DND-41 (cell line): ENCODE measurements at places on chromosomes 11 and 22.

DNA sequence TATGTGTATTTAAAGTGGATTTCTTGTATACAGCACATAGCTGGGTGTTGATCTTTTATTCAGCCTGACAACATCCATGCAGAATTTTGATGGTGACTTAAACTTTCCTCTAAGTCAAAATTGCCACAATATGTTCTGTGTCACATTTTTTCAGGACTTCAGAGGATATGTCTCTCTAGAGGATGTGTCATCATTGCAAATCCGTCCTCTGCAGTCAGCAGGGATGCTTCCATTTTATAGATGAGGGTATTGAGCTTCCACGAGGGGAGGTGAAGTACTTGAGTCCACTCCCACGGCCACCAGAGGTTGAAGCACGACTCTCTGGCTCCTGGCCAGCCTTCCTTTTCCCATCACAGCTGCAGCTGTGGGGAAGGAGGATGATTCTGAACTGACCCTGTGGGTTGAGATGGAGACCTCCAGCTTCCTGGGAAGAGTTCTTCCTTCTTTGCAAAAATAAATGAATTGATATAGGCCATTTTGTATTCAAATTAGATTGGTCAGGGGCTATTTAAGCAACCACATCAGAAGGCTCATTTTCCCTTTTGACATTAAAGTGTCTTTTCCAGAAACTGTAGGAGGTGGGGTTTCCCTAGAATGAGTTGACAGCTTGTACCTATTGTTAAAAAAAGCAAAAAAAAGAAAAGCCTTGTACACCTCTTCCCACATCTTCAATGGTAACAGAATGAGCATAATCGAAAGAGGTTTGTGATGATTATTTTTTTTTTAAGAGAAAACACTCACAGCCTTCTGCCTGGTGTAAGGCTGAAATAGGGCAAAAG is 55.2 kb upstream of the MYEOV start:
- no peak for DNase-seq

DNA sequence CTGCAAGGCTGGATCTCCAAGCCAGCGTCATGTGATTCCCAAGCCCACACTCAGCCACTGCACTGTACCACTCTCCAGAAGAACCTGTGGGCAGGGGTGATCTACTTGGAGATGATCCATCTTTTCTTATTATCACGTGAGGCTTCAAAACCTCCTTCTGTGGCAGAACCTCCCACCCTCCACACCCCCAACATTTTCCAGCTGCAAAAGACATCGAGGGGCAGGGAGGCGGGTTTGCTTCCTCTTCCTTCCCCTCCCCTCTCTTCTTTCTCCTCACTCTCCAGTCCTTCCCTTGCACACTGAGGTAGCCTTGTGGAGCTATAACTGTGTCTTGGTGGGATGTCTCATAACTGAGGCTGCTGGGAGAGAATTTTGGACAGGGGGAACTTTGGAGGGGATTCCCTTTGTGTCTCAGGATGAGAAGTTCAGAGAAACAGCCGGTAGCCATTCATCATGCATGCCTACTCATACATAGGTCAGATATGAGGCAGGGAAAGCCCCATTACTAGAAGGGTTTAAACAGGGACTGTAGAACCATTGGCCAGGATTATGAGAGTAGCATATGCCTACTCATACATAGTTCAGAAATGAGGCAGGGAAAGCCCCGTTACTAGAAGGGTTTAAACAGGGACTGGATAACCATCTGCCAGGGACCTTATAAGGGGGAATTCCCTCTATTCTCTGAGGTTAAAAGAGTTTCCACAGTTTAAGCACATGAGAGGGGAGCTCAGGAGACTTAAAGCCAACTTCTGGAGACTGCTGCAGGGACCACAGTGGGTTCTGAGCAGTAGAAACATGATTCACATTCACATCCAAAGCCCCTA is 420.7 kb upstream of the CADM1 start:
- no peak for DNase-seq

GRCh38 chr11:71169313-71169712 is 83.1 kb downstream of the SHANK2 start:
- no peak for DNase-seq

GRCh38 chr11:92297567-92298553 is 73.2 kb downstream of the FAT3 start:
- no peak for DNase-seq

DNA sequence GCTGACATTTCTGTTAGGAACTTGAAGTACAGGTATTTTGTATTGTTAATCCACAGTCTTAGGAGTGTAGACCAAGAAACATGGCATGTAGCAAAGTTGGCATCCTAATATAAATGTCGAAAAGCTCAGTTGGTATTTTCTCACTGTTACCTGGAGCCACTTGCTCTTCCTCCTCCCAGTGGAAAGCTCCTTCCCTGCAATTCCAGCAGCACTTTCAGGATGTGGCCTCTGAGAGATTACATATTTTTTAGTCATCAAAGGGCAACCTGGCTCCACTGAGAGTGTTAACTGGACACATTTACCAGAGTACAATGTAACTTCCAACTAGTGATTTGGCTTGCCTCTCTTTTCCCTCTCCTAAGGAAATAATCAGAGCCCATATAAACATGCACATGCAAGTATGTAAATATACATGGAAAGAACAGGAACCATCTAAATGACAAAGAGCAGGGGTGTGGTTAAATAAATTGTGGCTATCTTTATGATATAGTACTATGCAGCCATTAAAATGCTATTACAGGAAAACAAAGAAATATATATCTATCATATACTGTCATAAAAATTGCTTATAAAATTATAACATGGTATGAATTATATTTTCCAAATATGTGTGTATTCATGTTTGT is 14.3 kb upstream of the EED start:
- DNase-seq, result no peak

DNA sequence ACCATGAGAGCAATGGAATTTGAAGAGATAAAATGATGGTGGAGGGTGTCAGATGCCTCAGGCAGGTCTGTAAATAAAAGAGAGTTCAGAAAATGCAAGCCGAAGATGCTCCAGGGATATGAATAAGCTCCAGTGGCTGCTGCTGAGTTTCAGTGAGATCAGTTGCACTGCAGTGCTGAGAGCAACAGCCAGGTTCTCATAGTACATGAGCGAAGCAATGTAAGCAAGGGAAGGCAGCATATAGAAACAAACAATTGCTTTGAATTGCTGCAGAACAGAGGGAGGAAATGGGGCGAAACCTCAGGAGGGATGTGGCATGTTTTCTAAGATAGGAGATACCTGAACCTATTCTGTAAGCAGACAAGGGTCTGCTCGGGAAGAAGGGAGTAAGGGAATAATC is 369.5 kb downstream of the AASDHPPT start:
- peak; percentile 50 for DNase-seq

- no peak for DNase-seq
These were observed 66.9 kb upstream of the PRDM11 start for GRCh38 chr11:45079567-45079942.

DNA sequence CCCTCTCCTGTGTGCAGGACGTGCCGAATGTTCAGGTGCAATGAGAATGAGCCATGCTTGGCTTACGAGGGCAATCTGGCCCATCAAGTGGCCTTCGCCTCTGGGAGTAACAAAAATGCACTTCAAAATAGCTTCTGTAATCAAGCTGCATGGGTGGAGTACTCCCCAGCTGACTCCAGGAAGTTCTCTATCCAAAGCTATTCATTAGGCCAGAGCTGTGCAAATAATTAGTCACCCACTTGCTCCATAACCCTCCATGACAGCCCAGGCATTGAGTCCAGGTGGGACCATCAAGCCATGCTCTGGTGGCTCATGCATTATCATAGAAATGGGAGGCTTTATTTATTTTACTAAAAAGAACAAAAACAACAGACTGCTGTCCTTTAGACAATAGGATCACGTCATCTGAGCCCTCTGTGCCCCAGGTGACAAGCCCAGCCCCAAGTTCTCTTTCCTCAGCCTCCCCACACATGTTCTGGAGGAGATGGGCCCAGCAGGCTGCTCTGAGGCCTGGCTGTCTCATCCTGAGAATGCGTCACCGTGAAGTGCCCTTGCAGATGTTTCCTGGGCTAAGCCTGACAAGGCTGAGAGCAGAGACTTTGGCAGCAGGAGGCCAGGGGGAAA is 244.7 kb downstream of the ETS1 start:
- DNase-seq, result peak; percentile 58

GRCh38 chr22:26860301-26860700 is 202.9 kb downstream of the MIAT start:
- no peak for DNase-seq

- DNase-seq, result no peak
These were observed 39.6 kb downstream of the DIXDC1 start for GRCh38 chr11:111976767-111977145.

GRCh38 chr11:58958500-58958899 is 19.2 kb downstream of the GLYATL1 start:
- peak; percentile 34 for DNase-seq

DNA sequence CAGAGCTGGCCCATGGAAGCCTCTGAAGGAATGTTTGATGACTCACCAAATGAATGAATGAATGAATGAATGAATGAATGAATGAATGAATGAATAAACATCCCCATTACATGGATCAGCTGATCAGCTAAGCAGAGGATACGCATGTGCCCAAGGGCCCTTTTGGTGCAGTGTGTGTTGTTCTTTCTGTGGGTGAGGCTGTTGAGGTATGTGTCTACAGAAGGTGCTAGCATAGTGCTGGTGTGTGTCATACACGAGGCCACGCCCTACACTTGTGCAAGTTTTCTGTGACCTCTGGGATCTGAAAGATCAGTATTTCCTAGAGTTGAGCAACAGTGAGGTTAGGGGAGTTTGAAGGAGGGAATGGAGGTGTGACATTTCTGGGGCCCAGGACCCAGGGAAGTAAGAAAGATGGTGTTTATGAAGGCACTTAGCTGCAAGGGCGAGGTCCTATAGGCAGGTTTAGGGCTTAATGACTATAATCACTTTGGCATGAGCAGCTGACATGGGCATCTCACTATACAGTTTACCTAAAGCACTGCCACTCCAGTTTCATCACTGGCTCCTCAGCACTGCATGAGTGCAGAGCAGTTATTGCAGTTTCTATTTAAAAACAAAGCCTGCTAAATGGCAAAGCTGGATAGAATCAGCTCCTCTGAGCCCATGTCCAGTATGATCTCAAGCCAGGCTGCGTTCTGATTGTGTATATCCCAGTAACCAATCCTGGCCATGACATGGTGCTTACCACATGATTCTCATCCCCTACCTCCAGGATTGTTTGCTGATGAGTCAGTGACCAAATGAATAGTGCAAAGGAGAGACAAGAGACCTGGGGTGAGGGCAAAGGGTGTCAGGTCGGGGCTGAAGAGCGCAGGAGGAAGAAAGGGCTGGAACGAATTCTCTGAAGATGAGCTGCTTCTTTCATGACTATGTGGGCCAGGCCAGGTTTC is 36.4 kb upstream of the E2F8 start:
- DNase-seq, result no peak

- DNase-seq, result no peak
These were observed 27.1 kb downstream of the APLP2 start for GRCh38 chr11:130096823-130097222.

GRCh38 chr22:20724676-20725454 is 49.0 kb upstream of the SERPIND1 start:
- no peak for DNase-seq

DNA sequence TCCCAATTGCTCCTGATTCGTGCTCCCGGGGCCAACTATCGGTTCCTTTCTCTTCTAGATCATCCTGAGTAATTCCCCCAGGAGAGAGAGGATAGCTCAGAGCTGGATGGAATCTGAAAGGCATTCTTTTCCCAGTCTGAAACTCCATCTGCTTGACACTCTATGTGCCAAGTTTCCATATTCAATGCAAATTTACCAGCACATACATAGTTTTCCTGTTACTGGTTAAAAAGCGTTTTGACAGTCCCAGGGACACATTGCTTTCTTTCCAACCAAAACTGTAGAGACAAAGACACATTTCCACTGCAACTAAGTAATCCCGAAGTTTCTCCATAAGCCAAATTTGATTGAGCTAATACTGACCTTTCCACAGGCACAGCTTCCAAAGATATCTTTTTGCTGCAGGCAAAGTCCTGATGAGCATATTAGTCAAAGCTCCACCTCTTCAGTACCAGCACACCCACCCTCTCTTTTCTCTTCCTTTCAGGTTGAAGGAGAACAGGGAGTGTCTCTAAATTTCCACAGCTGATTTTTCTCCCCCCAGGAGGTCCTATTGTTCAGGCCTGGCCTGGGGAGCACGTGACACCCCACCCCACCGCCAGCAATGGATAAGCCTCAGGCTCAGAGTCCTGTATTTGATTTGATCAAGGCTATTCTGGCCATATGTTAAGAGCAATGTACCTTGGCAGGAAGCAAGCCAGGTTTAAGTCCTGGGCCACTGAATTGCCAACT is 9.7 kb upstream of the ANKK1 start:
- no peak for DNase-seq

GRCh38 chr11:28730336-28730735 is 622.1 kb downstream of the METTL15 start:
- DNase-seq, result no peak

- DNase-seq, result no peak
These were observed 3.1 kb downstream of the TP53AIP1 start for GRCh38 chr11:128939591-128939990.

DNA sequence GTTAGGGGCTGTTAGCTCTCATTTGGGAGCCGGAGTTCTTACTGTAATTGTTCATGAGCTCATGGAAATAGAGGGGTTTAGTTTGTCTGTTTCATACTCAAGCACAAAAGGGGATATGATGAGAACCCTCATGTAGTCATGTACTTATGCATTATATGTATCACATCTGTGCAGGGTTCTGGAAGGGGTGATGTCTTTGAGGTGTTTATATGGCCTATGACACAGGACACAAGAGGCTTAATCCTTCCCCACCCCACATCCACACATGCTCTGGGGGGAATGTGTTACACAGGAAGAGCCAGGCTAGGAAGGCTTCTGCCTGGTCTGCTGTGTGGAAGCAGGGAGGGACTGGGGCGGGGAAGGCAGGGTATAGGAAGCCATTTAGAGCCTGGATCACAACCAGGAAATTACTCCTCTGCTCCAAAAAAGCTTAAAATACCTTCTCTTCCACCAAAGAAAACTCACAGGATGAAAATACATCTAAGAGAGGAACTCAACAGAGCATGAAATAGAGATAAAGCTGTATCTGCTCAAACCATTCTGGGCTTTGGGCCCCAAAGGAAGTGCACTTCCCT is 316.1 kb downstream of the TMEM135 start:
- no peak for DNase-seq

GRCh38 chr11:75903276-75903675 is 88.3 kb downstream of the UVRAG start:
- DNase-seq, result no peak

- no peak for DNase-seq
These were observed 264.5 kb upstream of the SORL1-AS1 start for GRCh38 chr11:121717296-121717695.

DNA sequence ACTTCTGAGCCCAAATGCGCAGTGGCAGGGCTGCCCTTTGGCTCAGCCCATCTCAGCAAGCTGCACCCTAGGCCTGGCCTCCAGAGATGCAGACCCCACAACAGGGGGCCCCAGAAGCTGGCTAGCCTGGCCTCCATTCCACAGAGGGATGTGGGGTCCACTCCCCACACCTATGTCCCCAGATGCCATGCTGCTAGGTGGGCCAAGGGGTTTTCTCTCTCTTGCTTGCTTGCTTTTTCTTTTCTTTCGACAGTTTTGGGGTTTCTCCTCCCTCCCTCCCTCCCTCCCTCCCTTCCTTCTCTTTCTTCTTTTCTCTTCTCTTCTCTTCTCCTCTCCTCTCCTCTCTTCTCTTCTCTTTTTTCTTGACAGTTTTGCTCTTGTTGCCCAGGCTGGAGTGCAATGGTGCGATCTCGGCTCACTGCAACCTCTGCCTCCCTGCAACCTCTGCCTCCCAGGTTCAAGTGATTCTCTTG is 9.6 kb downstream of the SCARF2 start:
- no peak for DNase-seq

GRCh38 chr22:41842996-41843970 is 10.4 kb downstream of the SREBF2 start:
- DNase-seq, result no peak

- DNase-seq, result no peak
These were observed 184.8 kb downstream of the DSCAML1 start for GRCh38 chr11:117612177-117612576.
